ENCODE measurements at places on chromosomes 16 and 17. TPM values are rescaled to one million over a fixed set of nuclear protein-coding genes. Genes with fewer than 3 reads are reported as not detected.

DNA sequence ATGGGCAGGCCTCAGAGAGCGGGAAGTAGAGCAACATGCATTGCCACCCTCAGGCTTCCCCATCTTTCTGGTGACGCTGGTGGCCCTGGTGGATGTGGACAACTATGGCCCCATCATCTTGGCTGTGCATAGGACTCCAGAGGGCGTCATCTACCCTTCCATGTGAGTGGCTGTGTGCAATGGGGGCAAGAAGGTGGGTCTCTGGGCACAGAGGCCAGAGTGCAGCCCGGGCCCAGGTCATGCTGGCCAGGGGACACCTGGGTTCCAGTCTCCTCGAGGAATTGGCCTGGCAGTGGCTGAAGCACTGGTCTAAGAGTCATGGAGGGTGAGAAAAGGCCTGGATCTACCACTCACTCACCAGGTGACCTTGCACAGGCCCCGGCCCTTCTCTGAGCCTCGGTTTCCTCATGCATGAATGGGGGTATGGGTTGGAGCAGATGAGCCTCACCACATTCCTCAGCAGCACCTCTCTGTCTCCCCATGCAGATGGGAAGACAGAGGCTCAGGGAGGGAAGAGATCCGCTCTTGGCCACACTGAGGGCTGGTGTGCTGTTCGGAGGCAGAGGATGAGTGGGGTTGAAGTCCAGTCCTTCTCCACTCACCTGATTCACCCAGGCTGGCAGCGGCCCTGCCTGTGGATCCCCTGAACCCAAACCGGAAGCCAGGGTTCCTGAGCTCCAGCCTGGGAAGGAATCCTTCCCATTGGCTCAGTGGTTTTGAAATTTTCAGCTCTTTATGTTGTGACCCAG is 7.2 kb upstream of the ADGRG3 start:
- no peak for DNase-seq

DNA sequence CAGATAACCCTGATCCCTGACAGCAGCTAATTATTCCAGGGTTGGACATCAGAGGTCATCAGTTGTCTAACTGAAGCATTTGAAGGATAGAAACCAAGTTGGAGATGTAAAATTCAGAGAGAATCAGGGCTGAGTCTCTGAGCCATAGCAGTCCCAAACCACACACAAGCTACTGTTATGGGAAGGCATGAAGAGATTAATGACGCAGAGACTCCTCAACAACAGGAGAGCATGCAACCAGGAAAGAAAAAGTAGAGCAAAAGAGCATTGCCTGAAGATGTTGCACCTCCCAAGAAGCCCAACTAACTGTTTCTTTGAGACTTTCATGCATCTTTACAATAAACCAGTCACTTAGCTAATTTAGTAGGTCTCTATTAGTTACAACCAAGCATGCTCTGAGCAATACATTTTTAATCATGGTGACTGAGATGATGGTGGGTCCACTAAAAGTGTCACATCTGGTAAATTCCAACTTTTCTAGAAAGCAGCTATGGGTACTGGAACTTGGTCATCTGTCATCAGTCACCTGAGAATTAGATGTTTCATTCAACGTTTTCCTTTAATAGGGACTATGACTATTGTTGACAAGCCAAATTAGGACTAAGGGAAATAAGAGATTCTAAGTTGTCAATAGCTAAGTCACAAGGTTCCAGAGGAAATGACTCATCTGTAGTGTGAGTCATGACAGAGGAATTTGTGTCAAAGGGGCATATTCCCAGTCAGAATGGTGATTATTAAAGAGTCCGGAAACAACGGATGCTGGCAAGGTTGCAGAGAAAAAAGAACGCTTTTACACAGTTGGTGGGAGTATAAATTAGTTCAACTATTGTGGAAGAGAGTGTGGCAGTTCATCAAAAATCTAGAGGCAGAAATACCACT is 239.8 kb downstream of the CHD9NB start:
- no peak for DNase-seq

DNA sequence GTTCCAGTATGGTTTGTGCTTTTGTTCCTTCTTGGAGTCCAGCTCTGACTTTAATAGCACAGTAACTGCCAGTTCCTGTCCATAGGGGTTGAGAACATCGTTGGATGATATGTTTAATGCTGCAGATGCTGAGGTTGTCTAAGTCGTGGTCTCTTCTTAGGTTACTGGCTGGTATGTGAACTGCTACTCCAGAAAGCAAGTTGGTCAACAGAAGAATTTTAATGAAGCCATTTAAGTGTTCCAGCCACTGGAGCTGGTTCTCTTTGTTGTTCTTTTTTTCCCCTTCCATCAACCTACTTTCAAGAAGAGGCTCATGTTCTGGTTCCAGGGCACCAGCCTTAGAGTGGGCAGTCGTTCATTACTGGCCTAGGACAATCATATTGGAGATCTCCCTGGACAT is 140.3 kb upstream of the TBX2 start:
- DNase-seq, result no peak

DNA sequence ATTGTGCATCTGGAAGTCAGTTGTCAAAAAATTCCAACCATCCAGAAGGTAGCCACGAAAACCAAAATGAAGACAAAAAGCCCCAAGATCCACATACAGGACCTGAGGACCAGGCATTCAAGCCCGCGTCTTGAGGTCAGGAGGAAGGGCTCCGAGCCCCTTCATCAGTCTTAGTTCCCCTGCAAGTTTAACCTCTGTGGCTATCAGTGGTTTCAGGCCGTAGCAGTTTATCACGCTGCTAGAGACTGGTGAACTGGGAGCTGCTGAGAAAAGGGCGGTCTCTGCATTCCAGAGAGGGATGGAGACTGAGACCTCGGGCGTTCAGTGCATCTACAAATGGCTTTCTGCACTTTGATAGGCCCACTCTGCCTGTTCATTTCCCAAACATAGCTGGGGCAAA is 70.6 kb downstream of the IRF8 start:
- no peak for DNase-seq

The SECTM1 gene
- 2.0 TPM for total RNA-seq

DNA sequence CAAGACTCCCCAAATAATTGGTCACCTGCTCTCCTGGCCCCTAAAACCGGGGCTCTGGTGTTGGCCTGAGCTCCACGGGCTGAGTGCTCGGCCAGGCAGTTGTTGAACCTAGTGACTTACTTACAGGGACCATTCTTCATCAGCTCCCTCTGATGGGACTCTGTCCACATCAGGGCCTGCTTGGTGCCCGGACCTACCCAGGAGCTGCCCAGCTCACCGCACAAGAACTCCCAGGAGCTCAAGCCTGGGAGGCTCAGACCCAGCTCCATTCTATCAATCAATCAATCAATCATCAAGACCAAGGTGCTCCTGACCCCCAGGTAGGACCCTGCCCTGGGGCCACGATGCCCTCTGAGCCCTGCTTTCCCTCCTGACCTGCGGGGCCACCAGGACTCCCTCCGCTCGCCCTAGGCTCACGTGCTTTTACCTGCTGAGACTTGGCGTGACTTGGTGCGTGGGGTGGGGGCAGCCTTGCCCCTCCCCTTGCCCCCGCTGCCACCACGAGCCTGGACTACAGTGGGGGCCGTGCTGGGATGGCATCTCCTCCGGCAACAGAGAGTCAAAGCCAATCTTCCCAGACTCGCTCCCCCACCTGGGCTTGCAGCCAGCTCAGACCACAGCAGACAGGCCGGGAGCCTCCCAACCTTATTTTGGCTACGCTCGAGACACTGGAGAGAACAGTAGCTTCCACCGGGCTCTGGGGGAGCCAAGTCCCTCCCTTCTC is 15.7 kb downstream of the IL34 start:
- DNase-seq, result no peak

The TSNAXIP1 gene
- 0.51 TPM for total RNA-seq

DNA sequence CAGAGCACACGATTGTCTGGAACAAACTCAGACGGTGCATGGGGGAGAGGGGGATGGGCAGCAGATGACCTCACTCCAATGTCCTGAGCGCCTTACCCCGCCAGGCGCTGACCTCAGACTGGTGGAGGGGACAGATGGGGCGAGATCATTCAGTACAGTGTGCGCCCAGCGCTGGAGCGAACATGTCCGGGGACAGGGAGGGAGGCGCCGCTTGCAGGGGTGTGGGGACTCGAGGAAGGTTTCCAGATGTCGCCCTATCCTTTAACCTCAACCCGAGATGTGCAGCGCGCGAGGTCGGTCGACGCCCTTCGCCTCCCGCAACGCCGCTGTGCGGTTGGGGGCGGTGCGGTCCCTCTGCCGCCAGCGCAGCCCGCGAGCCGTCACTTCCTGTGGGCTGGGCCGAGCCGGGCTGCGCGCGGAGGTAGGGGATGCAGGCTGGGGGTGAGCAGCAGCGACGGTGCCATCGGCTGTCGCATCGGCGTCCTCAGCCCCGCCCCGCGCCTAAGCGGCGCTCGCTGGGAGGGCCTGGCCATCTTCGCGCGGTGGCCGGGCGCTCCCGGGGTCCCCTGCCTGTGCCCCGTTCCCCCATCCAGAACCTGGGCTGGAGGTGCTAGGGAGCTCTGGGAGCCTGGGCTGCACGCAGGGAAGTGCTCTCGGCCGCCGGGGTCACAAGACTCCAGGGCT is 5.3 kb upstream of the CDR2L start:
- peak; percentile 86 for DNase-seq

GRCh38 chr16:6096931-6097670 is 999.5 kb upstream of the EEF2KMT start:
- DNase-seq, result no peak

- no peak for DNase-seq
Measured at GRCh38 chr17:41534899-41535546, 6.9 kb upstream of the KRT19 start.

- peak; percentile 81 for DNase-seq
Measured at GRCh38 chr17:40320756-40321523, 12.0 kb downstream of the RARA start.

DNA sequence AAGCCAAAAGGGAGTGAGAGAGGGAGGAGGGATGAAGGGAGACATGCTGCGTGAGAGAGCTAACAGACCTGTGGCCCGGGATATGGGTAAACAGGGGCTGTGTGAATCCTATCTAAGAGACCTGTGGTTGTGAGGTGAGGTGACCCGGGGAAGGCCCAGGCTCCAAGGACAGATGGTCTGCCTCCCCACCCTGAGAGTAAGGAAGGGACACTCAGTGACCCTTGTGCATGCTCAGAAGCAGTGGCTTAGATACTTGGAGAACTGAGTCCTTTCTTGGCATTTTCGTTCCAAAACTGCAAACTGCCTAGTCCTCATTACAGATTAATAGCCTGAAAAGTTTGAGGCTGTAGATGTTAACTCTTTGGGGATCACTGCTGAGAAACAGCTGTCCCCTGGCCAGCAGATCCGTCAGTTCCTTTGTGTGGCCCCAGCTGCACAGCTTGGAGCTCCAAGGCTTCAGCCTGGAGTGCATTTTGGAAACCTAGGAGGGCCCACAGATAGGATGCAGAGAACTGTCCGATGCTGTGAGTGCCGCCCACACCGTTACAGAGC is 121.6 kb downstream of the SMG6 start:
- no peak for DNase-seq

DNA sequence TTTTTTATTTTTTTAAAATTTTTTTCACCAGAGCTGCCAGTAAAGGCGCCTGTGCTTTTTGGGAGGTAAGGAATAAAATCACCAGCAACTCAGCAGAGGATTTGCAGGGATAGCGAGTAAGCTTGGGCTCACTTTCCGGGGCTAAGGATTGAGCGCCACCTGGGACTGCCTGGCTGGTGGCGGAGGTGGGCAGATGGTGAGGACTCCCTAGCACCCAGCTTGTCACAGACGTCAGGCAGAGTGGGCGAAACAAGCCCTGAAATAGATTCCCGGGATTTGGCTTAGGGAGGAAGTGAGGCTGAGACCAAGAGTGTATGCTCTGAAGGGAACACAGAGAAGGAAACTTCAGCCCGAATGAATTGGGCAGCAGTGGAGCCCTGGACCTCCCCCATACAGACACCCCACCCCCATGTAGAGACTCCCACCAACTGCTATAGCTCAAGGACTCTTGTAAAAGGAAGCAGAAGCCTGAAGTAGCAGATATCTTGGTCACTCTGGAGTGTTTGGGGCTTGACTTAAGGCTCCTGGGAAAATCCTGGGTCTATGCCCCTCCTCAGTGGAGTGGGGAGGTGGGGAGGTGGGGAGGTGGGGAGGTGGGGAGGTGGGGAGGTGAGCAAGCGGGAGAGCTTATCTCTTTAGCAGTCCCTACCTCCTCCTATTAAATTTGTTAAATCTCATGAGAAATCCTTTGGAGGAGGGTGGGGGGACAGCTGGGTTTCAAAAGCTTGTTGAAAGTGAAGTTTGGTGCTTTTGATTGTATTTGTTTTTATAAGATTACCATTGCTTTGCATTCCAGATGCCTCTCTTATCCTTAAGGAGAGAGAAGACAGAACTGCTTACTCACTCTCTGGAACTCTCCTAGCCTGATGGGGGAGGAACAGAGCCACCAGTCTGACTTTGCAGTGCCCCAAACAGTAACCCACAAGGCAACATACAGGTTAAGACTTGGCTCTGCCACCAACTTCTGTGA is 8.2 kb downstream of the ARL4D start:
- DNase-seq, result no peak

The HNF1B gene
- not detected for total RNA-seq

- no peak for DNase-seq
Measured at GRCh38 chr16:14358697-14359305, 271.3 kb downstream of the PARN start.

The COPZ2 gene
- 78.6 TPM for total RNA-seq

The GDPD1 gene
- total RNA-seq, result 1.2 TPM

DNA sequence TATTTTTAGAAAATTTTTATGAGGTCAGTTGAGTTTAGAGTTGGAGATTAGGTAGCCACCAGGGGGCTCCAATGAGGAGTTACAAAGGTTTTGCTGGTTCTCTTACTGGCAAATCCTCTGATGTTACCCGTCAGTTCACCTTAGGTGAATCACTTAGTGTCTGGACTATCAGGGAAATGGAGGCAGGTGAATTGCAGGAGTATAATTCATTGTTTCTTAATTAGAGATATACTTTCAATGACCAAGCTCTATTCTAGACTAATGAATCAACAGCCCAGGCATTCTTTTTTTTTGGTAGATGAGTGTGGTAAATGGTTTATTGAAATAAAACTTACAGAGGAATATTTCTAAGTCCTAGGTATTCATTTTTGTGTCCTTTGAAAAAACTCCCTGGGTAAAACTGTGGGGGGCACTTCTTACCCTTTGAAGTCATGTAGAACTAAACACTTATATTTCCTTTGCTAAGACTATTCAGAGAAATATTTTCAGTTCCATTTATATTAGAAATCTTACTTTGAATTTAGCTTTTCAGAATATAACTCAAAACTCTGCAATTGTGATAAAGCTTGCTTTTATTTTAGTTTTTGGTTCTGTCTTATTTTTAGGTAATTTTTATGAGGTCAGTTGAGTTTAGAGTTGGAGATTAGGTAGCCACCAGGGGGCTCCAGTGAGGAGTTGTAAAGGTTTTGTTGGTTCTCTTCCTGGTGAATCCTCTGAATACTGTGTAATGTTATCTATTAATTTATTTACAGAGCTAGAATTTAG is 17.7 kb downstream of the PSMD11 start:
- DNase-seq, result no peak

GRCh38 chr17:6245301-6246177 is 175.4 kb downstream of the WSCD1 start:
- no peak for DNase-seq

The SRRM2 gene
- 335 TPM for total RNA-seq

The KRT25 gene
- not detected for total RNA-seq

- no peak for DNase-seq
Measured at GRCh38 chr16:89101303-89102040, 7.8 kb downstream of the ACSF3 start.

- DNase-seq, result peak; percentile 31
Measured at GRCh38 chr17:50906443-50906842, 40.3 kb upstream of the TOB1 start.

Measured in cardiac septum (tissue), 1 donor.